Nucleus accumbens (tissue), 56 donors: ENCODE measurements at places on chromosomes 5 and 9.

DNA sequence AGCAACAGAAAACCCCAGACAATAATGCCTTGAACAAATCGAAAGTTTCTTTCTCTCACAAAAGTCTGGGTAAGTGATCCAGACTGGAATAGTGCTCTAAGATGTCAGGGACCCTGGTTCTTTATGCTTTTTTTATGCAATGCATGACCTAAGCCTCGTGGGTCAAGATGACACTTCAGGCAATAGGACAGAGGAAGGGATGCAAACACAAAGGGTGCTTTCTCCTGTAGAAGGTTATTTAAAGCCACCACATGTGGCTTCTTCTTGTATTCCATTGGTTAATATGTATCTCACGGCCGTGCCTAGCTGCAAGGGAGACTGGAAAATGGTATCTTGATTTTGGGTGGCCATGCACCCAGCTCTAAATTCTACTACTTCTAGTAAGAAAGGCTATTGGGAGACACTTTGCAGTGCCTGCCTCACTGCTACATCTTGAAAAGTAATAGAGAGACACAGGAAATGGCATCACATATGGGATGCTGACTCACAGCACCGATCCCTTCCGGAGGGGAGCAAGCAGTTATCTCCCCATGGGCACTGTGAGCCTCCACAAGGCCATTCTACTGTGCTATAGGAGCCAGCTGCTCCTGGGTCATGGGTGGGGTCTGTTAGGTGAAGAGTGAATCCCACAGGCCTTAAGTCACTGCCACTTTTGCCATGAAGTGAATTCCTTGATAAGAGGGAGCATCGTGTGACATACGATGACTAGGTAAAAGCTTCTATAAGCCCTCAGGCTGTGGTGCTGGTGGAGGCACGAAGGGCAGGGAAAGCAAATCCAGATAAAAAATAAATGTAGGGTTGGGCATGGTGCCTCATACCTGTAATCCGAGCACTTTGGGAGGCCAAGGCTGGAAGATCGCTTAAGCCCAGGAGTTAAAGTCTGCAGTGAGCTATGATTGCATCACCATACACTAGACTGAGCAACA is 32.5 kb upstream of the RAB14 start:
- DNase-seq, result no peak

DNA sequence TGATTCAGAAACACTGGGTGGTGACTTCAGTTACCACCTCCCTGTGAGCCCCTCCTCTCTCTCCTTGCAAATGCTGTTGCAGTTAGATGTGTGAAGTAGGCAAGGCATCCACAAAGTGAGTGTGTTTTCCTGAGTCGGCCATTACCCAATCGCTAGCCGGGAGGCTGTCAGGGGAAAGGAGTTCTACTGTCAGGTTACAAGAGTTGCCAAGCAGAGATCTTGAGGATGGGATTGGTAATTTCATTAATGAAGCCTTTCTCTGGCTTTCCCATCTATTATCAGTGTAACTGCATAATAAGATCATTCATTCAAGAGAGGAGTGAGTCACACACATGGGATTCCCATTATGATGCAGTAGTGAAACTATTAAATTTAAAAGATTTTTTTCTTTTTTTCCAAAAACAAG is 106.9 kb downstream of the GLDC start:
- no peak for DNase-seq

DNA sequence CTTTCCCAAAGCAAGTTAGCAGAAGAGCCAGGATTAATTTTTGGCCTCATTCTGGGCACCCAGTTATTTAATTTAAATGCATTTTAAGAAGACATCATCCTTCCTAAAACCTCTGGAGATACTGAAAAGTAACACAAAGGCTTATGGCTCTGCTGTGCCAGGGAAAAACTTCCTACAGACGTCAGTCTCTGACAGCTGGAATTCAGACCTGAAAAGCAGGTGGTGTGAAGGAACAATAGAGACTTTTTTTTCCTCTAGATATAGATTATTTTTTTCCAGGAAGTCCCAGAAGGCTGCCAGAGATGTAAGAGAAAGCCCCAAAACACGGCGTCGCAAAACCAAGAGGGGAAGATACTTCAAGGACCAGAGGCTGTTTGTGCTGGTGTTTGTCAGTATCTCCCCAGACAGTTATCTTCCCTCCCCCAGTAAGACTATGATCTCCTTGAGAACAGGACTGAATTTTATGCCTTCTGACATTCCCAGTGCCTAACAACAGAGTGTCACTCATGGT is 88.7 kb upstream of the RASEF start:
- no peak for DNase-seq

- DNase-seq, result no peak
Observed at GRCh38 chr5:137051161-137051560, 448.0 kb downstream of the SPOCK1 start.

DNA sequence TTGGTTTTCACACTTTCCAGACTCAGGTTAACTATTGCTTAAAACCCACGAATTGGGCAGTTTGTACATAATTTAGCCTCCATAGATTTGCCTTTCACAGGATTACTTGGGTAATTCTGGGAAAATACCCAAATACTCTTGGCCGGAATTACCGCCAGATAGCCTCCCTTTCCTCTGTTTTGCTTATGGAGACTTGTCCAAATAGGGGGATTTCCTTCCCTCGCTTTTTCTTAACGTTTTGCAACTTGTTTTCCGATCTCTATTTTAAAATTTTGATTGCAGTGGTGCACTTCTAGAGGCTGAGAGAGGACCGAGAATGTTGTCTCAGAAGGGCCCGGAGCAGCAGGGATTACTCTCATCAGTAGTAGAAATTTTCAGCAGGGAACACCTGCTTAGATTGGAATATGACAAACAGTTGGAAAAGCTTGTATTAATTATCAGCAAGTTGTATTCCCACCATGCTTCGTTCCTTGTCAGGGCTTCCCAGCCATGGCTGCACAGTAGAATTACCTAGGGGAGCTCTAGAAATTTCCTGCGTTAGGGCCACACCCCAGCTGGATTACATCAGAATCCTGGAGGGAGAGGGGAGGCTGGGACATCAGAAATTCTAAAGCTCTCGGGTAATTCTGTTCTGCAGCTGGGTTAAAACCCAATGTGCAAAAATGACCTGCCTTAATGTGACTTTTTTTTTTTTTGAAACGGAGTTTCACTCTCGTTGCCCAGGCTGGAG is 329.1 kb downstream of the SH3GL2 start:
- no peak for DNase-seq

- no peak for DNase-seq
Observed at GRCh38 chr5:116939641-116940040, 365.0 kb upstream of the SEMA6A start.

- DNase-seq, result no peak
Observed at GRCh38 chr9:90085633-90086032, 480.8 kb downstream of the GADD45G start.

DNA sequence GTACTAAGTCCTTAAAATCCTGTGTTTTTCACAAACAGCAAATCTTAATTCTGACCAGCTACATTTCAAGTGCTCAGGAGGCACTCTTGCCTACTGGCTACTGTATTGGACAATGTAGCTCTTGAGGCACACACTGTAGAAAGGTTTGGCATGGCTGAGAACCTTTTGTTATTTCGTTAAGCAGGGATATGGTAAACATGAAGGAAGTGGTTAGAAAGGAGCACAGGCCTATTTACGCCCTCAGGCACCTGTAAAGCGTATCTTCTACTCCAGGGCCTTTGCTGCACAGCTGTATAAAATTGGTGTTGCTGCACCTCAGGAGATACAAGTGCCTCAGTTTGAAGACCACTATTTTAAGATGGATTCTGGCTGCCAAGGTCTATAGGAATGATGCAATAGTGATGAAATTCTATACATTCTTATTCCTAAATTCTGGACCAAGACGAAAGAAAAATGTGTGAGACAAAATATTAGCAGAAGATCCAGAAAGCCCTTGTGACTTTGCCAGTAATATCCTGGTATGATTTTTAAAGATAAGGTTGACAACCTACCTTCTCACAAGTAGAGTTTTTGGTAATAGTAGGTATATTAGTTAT is 9.3 kb upstream of the OTULIN start:
- no peak for DNase-seq

- no peak for DNase-seq
Observed at GRCh38 chr9:85009251-85009650, 339.7 kb downstream of the NTRK2 start.

GRCh38 chr9:88694625-88695024 is 159.6 kb downstream of the NXNL2 start:
- no peak for DNase-seq

DNA sequence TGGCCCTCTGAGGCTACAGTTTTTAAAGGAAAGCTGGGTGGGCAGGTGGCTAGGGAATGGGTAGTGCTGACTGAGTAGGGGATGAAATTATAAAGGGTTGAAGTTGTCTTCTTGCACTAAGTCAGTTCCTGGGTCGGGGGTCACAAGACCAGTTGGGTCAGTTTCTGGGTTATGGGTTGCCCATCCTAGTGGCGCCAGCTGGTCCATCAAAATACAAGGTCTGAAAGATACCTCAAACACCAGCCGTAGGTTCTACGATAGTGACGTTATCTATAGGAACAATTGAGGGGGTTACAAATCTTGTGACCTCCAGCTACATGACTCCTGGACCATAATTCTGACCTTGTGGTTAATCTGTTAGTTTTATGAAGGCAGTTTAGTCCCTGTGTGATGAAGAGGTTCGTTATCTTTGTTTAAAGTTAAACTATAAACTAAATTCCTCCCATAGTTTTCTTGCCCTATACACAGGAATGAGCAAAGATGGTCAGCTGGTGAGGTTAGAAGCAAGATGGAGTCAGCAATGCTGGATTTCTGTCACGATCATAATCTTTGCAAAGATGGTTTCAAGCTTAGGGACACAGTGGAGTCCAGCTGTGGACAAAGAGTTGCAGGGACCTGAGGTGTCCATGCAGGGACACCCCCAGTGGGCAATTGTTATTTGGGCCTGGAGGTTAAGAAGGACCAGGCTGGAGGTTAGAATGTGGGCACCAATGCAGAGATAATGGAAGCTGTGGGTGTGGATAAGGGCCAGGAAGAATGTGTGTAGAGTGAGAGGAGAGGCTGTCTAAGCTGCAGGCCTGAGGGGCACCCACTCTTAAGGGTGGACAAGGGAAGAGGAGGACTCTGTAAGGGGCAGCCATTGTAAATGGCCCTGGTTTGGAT is 14.0 kb upstream of the CREBRF start:
- no peak for DNase-seq

GRCh38 chr9:94927762-94928670 is 201.5 kb downstream of the AOPEP start:
- DNase-seq, result no peak

DNA sequence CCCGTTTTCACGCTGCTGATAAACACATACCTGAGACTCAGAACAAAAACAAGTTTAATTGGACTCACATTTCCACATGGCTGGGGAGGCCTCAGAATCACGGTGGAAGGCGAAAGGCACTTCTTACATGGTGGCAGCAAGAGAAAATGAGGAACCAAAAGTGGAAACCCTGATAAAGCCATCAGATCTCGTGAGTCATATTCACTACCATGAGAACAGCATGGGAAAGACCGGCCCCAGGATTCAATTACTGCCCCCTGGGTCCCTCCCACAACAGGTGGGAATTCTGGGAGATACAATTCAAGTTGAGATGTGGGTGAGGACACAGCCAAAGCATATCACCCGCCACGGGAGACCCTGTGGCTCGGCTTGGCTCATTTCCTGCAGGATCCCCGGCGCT is 20.2 kb downstream of the EXD3 start:
- DNase-seq, result no peak

- no peak for DNase-seq
Observed at GRCh38 chr9:71758785-71759184, 9.5 kb downstream of the CEMIP2 start.

GRCh38 chr5:101977729-101978345 is 318.2 kb downstream of the SLCO4C1 start:
- no peak for DNase-seq

- DNase-seq, result no peak
Observed at GRCh38 chr5:6321078-6321477, 57.3 kb downstream of the MED10 start.

- no peak for DNase-seq
Observed at GRCh38 chr5:100654895-100655294, 119.7 kb downstream of the FAM174A start.

DNA sequence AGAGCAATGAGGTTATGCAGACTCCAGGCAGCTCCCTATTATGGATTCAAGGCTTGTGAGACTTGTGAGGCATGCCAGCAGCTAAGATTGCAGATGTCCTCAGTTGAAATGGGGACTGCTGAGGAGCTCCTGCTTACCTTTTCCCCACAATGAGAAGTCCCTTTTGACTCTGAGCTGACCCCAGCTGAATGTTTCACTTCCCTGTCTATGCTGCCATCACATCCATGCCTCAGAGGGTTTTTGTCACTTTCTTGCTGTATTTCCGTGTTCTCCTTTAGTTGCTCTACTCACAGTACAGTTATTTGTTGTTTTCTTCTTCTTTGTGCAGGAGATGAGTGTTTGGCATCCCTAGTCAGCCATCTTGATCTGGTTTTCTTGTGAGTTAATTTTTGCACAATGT is 18.8 kb upstream of the OR2S2 start:
- no peak for DNase-seq

DNA sequence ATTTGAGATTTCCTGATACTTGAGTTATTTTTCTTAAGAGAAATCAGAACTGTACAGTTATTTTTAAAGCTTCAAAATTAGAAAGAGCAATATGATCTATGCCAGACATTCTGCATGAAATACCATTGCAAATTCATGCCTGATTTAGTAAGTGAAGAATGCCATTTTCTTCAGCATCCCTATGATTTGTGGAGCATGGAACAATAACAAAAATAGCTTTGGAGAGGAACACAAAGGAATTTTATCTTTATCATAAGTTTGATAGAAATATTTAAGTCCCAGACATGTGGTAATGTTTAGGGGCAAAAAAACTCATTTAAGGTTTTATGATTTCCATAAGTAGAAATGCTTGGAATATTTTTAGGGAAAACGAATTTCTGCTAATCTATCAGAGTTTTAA is 1863.4 kb downstream of the EFNA5 start:
- DNase-seq, result no peak
